ENCODE measurements at places on chromosomes 2 and 18.

GRCh38 chr18:4854671-4855070 lies 342.4 kb downstream of the AKAIN1 start:
- no peak for DNase-seq

DNA sequence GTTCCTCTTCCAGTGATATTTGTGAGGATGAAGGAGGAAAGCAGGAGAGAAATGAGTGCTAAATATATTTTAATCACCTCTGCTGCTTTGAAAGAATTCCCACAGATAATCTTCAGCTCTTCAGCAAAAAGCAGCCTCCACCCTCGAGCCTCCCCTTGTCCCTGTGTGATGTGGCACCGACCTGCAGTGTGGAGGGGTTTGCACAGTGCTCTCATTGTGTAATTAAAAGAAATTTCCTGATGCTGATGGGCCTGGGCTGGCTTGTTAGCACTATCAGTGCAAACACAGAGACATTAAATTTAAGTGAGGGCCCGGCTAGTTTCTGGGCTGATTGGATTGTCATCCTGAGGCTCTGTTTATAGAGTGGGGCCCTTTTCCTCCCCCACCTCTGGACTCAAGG lies 53.4 kb downstream of the KIF5C start:
- DNase-seq = no peak

DNA sequence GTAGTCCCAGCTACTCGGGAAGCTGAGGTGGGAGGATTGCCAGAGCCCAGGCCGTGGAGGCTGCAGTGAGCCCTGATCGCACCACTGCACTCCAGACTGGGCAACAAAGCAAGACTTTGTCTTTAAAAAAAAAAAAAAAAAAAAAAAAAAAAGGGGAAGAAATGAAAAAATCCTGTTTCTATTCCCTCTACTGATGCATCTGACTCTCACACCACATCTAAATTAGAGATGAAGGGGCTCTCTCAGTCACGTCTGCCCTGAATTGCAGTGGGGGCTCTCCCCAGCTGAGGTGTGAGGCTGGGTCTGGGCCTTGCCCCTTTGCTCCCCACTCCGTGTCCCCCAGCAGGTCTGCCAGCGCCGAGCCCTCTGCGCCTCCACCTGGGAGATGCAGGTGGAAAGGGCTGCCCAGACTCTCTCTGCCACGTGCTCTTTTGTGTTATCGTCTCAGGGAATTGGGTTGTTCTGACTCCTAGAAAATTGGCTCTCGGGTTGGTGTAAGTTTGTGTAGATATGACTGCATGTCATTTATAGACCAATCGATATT lies 30.2 kb downstream of the TRAPPC12 start:
- no peak for DNase-seq

- DNase-seq = no peak
Observed at GRCh38 chr2:96265349-96265839, 403 bp downstream of the TMEM127 start.

DNA sequence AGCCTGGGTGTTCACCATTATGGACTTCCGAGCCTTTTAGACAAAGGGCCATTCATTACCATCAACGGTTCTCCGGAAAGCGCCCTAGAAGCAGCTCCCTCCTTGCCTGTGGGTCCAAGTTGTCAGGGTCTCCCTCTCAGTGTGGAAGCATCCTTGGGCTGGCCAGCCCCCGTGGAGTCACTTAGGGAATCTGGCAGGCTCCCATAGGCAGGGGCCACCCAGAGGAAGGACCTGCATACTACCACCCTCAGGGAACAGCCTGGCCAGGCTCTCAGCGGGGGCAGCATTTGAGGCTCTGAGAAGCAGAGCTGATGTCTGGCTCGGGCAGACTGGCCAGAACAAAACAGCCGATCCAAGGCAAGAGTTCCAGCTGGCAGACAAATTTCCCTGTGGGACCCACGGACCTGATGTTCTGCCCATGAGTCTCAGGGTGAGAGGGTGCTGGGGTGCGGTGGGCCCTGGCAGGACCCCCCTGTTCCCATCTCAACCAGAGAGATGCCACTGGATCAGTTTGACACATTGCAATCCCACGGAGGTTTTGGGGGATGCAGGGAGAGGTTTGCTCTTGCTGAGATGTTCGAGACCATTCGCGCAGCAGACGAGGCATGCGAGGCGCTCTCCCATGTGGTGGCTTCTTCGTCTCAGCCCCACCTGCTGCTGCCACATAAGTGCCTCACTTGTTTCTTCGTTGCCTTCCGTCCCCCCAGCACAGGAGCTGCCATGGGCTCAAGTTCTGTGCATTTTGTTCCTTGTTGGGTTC lies 56.9 kb downstream of the ACKR3 start:
- DNase-seq = no peak

DNA sequence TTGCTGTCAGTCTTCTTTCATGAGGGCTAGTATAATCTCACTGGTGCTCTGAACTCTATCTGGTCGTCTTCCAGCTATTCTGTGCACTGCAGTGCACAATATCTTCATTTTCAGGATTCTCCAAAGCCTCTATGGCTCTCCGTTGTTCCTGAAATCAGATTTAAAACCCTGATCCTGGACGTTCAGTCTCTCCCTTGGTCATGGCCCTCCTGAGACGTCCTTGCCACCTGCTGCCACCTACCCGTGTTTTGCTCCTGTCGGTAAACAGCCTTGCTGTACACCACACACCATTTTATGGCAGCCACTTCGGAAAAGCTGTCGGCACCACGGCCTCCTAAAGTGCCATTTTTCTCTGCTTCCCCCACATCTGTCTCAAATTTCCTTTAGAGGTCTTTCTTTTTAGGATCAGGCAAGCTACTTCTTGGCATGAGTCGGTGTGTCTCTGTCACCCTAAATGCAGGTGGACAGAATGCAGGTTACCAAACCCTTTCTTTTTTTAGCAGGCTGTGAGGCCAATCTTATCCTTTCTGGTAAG lies 170.0 kb downstream of the HRH4 start:
- no peak for DNase-seq

DNA sequence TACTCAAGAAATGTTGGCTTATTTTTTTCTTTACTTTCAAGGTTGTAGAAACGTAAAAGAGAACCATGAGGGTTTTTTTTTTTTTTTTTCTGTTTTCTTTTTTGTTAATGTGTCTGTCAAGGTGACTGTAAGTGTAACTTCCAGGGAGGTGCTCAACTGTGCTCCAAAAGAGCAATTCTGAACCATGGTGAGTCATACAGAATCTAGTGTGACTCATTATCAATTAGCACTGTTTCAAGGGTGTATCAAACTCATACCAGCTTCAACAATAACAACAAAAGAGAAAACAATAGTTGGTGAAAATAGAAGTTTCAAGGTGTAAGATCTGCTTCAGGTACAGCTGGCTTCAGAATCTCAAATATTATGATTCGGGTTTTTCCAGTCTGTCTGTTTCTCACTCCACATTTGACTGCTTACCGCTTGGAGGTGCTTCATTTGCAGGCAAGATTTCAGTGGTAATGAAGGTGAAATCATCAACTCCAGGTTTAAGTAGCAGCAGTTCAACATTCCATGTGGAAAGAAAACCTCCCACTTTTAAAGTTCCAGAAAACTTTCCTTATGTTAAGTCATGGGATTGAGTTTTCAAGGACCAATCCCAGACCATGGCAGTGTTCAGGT lies 850.6 kb downstream of the CNTNAP5 start:
- no peak for DNase-seq

- no peak for DNase-seq
Observed at GRCh38 chr2:5021136-5021535, 671.0 kb upstream of the SOX11 start.

Measured in GM12891 (cell line).